ENCODE measurements at places on chromosomes 6 and 20.

- no peak for DNase-seq
These were observed 512.5 kb downstream of the BCKDHB start for GRCh38 chr6:80618953-80619352.

- DNase-seq = no peak
These were observed 534.2 kb upstream of the GJE1 start for GRCh38 chr6:141598487-141598886.

- no peak for DNase-seq
These were observed 6.1 kb upstream of the RPL7L1 start for GRCh38 chr6:42873313-42873712.

DNA sequence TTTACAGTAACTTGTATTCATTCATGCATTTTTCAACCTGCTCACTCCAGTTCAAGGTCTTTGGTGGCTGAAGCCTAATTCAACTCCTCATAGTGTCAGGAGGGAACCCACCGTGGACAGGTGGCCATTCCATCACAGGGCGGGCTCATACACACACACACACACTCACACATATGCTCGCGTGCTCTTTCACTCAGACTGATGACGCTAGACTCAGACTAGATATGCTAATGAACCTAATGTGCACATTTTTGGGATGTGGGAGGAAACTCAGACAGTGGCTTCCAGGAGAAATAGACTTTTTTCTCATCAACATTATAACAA lies 56.7 kb downstream of the TRIM27 start:
- DNase-seq = peak; percentile 67

DNA sequence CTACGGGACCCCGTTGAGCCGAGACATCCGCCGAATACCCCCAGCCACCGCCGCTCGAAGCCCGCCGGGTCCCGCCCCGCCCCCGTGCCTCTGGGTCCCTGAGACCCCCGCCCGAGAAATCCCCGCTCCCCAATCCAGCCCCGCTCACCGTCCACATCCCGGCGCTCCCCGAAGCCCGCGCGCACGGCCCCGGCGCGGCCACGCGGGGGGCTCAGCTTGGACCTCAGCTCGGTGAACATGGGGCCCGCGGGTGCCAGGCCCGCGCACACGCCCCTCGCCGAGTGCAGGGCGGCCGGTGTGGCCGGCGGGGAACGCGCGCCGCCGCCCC lies 249 bp downstream of the SAMD10 start:
- no peak for DNase-seq

DNA sequence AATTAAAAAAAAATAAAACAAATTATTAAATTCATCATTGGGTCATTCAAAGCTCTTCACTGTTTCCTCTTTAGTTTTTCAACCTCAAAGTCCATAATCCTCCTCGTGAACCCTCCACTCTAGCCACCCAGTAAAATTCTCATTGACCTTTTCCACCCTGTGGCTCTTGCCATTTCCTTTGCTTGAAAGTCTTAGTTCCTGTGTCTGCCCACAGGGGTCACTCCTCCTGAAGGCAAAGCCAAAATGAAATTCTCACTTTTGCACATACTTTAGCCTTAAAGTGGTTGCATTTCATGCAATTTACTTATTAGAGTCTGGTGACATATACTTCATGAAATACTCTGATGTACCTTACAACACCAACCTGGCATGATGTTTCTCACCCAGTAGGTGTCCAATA lies 263.7 kb downstream of the BMP2 start:
- peak; percentile 4 for DNase-seq

- no peak for DNase-seq
These were observed 10.6 kb downstream of the FARS2 start for GRCh38 chr6:5271926-5272325.

DNA sequence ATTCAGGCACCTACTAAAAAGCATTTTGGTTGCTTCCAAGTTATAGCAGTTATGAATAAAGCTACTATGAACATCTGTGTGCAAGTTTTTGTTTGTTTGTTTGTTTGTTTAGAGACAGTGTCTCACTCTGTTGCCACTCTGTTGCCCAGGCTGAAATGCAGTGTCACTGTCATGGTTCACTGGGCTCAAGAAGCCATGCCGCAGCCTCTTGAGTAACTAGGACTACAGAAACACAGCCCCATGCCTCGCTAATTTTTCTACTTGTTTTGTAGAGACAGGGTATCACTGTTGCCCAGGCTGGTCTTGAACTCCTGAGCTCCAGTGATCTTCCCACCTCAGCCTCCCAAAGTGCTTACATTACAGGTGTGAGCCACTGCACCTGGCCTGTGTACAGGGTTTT lies 795.9 kb downstream of the EPHA7 start:
- DNase-seq = no peak

- DNase-seq = no peak
These were observed 33.3 kb upstream of the ARMH2 start for GRCh38 chr6:24831771-24832716.

DNA sequence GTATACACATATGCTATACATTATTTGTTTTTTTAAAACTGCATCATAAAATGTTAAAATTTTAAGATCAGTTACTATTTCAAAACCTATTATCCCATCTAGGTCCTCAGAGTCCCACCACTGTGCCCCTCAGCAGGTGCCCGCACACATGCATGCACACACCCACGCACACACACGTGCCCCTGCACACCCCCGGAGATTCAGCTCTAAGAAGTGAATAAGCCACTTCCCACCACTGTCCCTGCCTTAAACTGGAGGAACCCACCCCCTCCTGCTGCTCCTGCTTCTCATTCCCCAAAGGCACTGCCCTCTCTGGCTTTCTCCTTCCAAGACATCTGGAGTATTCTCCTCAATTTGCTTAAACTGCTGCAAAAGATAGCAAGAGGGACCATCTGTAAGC lies 5.4 kb upstream of the FAM210B start:
- DNase-seq = no peak

- no peak for DNase-seq
These were observed 199.2 kb upstream of the PMEPA1 start for GRCh38 chr20:57908704-57909630.

DNA sequence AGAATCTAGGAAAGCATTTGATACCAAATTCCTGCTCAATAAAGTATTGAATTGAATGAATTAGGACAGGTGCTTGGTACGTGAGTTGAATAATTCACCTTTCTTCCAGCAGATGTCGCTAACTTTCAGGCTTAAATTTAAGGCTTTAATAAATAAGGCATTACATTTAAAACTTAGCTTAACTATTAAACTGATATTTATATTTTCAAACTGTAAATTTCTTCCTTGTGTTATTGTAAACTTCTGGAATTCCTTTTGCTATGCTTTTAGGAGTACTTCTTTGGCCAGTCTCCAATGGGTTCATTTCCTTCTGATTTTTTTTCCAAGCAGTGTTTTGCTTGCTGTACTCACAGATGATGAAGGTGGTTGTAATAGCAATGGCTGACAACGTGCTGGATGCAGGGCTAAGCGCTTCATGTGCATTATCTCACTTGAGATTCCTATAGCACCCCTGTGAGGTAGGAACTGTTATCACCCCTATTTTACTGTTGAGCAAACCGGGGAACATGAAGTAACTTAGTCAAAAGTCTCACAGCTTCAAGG lies 71.3 kb upstream of the SLC2A12 start:
- peak; percentile 71 for DNase-seq

DNA sequence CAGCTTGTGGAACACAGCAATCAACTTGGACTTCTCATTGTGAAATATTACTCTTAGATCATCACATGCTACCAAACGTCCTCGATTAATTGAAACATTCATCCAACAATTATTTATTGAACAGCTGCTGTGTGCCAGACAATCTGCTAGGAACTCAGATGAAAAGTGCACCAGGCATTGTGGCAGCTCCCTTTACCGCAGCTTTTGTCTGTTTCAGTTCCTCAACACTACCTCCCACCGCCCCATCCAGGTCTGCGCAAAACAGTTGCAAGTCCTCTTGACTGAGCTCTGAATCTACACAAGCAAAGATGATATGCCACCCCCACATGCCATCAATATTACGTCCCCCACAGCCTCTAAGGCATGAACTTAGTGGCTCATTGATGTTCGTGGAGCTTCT lies 1094.4 kb upstream of the MAP3K7 start:
- no peak for DNase-seq

DNA sequence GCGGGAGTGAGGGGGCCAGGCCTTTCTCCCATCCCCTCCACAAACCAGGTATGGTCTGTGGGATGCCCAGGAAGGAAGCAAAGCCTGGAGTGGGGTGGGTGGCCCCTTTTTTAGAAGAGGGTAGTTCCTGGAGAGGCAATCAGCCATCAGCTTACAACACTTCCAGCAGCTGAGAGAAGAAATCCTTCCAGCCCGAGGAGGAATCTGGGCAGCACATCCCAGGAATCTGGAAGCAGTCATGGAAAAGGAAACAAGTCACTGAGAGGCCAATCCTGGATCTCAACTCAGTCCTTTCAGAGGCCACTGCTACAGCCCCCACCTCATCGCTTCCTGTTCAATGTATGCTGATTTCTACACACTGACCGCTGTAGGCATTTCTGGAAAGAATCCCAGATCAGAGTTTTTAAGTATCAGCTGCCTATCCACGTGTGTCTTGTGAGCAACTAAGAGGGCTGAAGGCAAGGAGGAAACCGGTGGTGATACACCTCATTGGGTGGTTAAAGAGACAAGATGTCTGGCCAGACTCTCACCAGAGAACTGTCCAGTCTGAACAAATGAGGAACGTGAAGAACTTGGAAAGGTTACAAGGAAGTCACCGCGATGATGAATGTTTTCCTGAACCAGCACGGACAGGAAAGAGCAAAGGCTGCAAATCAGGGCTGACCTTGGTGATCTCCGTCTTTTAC lies 92.9 kb upstream of the SHLD1 start:
- no peak for DNase-seq

DNA sequence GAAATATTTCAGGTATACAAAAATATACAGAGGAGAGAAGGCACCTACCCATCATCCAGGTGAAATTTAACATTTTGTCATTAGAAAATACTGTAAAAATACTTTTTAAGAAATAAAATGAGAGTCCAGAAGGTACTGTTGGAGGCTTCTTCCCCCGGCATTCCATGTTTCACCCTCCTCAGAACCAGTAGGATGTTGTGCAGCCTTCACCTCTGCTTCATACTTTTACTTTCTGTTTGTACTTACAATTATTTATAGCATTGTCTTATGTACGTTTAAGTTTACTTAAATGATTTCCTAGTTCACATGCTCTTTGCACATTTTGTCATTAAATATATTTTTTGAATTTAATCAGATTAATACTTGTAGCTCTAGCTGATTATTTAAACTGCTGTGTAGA lies 30.9 kb downstream of the TMEM200A start:
- no peak for DNase-seq

DNA sequence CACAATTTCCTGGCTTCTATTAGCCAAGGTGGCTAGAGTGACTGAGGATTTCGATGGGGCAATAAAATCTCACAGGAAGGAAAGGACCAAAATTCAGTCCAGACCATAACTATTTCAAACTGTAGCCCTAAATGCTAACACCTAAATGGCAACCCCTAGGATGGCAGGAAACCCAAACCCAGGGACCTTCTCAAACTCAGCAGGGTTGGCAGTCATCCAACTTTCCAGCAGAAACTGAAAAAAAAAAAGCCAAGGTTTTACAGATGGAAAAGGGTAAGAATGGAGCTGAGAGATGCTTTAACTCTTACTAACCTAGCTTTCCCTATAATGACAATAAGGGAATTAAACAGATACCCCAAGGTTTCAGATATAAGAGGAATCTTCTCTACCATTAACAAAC lies 10.5 kb downstream of the IBTK start:
- DNase-seq = peak; percentile 61

DNA sequence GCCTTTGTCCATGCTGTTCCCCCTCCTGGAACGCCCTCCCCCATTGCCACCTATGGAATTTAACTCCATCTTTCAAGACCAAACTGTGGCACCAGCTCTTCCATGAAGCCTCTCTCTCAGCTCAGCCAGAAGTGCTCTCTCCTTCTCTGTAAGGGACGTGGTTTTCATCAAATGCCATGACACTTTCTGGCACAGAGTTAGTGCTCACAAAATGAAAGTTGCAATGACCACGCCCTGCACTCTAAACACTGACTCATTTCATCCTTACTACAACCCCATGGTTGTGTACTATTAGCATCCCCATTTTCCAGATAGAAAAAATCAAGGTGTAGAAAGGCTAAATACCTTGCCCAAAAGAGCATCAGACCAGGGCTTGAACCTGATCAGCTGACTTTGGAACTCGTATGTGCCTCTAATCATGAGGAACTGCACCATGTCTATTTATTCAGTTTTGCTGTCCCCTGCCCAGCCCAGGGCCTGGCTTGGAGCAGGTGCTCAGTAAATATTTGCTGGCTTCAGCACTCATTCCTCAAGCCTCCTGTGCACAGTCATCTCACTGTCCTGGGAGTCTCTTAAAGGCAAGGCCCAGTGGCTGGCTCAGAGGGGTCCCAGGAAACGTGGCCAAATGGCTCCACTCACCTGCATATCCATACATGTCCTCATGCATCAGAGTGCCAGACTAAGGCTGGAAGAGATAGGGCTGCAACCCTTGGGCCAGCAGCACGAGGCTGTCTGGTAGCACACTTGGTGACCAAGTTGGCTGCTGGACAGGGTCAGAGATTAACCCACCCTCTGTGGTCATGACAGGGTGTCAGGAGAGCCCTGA lies 77.9 kb downstream of the MRPL14 start:
- no peak for DNase-seq

GRCh38 chr6:8180327-8181159 lies 78.2 kb upstream of the EEF1E1 start:
- DNase-seq = no peak

- no peak for DNase-seq
These were observed 150.2 kb downstream of the PRL start for GRCh38 chr6:22146678-22146930.

GRCh38 chr6:149919834-149920225 lies 3.1 kb downstream of the RAET1G start:
- no peak for DNase-seq

- no peak for DNase-seq
These were observed 14.0 kb upstream of the APMAP start for GRCh38 chr20:25006431-25007167.

GRCh38 chr6:28776269-28777146 lies 147.3 kb downstream of the TRIM27 start:
- DNase-seq = no peak

GRCh38 chr20:22684072-22684762 lies 99.8 kb upstream of the FOXA2 start:
- DNase-seq = peak; percentile 85

DNA sequence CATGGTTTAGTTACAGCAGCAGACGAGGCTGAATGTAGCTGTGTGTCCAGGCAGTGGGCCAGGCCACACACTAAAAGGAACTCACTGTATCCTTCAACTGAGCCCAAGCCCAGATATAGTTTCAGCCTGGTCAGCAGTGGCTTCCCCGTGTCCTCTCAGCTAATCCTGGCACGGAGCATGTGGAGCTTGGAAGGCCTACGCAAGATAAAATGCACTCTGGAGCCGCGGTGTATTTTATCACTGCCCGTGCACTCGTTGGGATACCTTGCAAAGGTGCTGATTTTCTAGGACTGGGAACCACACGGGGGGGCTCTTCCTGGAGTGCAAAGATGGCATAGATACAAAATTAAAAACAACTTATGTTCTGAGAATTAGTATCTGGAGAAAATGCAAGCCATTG lies 48.4 kb upstream of the IYD start:
- no peak for DNase-seq

DNA sequence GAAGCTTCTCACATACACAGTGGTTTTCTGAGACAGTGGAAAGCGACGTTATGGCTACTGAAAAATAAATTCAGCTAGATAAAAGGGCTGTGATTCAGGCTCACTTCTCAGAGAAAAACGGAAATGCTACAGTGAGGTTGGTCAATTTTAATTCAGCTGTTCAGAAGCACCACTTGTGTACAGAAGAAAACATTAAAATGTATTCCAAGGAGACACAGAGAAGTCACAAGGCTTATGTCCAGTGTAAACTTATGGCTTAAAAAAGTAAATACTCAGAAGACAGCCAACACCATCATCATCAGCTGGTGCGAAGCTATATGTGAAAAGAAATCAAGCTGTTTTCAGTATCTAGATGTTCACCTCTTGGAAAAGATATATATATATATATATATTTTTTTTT lies 68.6 kb downstream of the ABHD12 start:
- no peak for DNase-seq

All from hematopoietic multipotent progenitor cell treated with erythropoietin and hydrocortisone succinate and interleukin-3 and kit ligand, for 6 days (in vitro differentiated cells).